ENCODE measurements at places on chromosomes 5 and 9.

DNA sequence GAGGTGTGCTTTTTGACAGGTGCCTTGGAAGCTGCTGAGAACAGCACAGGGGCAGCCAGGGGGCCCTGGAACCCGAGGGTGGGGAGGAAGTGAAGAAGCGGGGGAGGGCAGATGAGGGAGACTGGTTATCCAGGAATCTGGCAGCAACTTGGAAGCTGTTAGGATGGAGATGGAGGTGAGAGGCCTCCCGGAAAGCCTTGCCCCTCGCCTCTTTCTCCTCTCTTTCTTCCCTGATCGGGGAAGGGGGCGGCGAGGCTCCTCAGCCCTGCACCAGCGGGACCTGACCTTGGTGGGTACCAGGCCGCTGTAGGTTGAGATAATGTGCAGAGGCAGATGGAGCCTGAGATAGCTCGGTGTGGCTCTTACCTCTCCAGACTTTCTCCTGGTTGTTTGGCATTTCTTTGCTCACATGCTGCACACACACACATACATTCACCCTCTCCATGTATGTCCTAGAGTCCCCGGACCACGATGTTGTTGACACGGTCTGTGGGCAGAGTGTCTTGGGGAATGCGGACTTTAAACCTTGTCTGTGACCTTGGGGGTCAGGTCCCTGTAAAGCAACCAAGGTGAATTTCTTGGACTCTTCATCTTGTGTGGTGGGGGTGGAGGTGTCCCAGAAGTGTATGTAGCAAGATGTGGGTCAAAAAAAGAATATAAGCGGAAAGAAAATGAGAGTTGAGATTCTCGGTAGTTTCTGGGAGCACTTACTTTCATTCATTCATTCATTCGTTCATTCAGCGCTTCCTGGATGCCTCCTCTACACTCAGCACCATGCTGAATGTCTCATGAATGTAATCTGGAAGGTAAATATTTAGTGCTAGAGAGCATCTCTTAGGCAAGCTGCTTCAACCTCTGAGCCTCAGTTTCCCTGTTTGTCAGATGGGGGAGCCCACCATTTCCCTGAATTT is 1.6 kb downstream of the WWC1 start:
- DNase-seq: no peak

- DNase-seq: no peak
Measured at GRCh38 chr9:19231126-19231903, 822 bp downstream of the DENND4C start.

DNA sequence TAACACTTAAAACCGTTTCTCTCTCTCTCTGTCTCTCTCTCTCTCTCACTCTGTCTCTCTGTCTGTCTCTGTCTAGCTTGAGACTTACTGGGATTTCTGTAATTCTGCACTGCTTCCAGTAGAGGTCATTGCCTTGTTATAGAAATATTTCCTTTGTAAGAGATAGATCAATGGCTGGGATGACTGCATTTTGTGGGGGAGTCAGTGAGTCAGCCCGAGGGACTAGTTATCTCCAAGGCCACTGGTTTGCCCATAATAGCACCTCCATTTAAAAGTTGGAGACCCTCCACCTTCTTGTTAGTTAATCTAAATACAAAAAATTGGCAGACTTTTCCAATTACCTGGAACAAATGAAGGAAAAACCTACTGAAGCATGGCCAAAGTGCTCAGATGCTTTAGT is 547.2 kb downstream of the LRRC70 start:
- peak; percentile 25 for DNase-seq

GRCh38 chr5:1815071-1815786 is 14.0 kb downstream of the NDUFS6 start:
- no peak for DNase-seq

GRCh38 chr9:13181652-13182051 is 97.8 kb downstream of the MPDZ start:
- no peak for DNase-seq

- DNase-seq: no peak
Measured at GRCh38 chr9:134136996-134137299, 1.1 kb downstream of the WDR5 start.

GRCh38 chr5:150079909-150080461 is 6.4 kb downstream of the CSF1R start:
- DNase-seq: no peak

- DNase-seq: no peak
Measured at GRCh38 chr5:29614206-29614605, 1579.3 kb upstream of the CDH6 start.

DNA sequence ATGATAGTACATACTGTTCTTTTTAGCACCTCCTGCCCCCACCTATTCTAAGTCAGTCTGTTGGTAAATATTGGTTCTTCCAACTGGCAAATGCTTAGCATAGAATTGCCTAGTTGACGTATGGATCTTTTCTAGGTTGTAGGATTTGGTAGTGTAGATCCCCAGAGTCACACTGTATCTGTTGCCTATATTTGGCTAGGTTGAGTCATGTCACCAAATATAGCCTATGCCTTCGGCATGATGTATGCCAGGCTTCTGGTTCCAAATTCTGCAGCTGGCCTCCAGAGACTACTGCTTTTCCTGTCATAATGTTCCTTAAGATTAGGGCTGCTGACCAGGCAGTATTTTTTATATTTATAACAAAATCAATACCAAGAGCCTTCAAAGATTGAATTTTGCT is 38.2 kb downstream of the CPEB4 start:
- DNase-seq: no peak

DNA sequence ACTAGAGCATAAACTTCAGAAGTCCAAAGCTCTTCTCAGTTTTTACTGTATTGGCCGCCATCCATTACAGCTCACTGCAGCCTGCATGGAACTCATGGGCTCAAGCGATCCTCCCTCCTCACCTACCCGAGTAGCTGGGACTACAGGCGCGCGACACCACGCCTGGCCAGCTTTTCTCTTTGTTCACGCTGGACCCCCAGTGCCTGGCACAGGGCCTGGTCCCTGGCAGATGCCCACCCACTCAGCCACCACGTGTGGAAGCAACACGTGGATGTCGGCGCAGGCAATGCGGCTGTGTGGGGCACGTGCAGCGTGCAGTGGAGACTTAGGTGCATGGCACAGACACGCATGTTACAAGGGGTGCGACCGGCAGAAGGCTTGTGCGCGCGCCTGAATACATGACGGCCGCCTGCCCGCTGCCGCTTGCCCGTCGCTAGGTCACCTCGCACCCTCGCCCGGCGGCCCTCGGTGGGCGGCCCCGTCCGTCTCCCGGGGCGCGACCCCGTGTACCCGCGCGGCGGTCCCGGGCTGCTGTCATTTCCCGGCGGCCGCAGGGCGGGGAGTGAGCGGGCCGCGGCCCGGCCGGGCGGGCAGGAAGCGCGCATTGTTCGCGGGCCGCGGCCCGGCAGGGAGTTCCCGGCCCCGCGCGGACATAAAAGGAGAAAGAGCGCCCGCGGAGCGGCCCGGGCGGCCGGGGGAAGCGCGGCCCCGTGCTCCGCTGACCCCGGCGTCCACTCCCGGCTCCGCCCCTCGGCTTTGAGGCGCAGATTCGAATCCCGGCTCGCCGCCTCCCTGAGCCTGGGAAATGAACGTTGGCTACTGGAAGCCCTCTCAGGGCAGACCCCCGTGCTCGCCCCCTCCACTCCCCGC is 24.1 kb upstream of the PTGS1 start:
- DNase-seq: no peak

DNA sequence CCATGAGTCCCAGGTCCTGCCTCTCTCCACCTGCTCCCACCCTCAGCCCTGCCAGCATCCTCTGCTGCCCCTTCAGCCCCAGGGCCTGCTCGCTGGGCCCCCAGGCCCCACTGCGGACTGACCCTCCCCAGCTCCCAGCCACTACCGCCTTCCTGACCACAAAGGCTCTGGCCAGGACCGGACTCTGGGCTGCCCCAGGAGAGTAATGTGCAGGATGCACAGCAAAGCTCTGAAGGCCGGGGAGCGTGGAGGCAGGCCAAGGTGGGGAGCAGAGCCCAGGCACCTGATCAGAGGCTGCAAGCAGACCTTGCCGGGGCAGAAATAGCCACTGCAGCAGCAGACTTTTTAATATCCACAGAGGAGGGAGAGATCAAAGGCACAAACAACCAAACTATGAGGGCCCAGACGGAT is 27.9 kb downstream of the IPPK start:
- DNase-seq: no peak

GRCh38 chr5:126561908-126562307 is 33.1 kb downstream of the ALDH7A1 start:
- no peak for DNase-seq

- peak; percentile 61 for DNase-seq
Measured at GRCh38 chr9:110835404-110835803, 166.8 kb downstream of the MUSK start.
